GF-D8 (cell line): ENCODE measurements at places on chromosomes 7 and 10.

DNA sequence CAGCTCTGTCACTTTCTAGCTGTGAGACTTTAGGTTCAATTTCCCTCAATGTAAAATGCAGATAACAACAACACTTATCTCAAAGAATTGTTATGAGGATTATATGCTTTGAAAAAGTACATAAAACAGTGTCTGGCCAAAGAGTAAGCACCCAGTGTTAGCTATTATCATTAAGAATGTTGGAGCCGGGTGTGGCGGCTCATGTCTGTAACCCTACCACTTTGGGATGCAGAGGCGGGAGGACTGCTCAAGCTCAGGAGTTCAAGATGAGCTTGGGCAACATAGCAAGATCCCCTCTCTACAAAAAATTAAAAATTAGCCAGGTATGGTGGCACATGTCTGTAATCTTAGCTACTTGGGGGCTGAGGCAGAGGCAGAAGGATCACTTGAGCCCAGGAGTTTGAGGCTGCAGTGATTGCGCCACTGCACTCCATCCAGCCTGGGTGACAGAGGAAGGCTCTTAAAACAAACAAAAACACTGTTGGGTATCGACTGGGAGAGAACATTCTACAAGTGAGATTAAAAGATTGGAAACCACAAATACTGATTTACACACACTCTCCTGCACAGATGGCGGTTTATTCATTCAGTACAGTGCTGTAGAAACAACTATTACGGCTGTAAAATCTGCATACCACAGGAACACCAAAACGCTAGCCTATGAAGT is 107.3 kb downstream of the PROSER2 start:
- no peak for DNase-seq

DNA sequence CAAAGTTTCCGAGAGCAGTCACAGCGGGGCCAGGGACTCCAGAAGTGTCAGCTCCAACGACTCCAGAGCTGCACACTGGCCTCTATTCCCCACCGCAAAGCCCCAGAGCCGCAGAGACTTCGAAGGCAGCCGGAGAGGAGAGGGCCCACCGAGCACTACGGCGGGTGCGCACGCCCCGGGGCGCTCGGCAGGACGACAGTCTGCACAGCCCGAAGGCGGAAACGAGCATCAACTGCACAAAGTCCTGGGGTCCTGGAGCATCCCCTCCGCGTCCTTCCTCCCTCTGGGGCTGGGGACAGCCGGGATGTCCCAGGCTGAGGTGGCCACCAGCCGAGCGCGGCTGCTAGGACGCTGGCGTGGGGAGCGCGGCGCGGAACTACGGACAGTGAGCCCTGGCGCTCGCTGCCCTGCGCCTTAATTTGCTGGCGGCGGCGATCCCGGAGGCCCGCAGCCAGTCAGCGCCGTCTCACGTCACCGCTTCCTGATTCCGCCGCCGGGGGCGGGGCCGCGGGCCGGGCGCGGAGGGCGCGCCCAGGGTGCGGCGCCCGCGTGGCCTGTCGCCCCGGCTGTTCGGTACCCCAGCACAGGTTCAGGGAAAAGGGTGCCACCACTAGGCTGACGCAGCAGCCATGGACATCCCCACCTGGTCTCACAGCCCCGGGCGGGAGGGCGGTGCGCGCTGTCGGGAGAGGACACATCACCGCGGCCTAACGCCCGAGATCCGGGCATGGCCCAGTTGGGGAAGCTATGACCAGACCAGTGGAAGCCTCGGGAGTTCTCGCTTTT is at the start of gene TBX20:
Gene TBX20 (minus strand): TSS at position 391 of the 786 bp plus-strand sequence. CDS start 480 bp downstream, outside the sequence.
- DNase-seq, result no peak

GRCh38 chr7:125195156-125195555 is 265.5 kb upstream of the POT1 start:
- DNase-seq, result no peak

DNA sequence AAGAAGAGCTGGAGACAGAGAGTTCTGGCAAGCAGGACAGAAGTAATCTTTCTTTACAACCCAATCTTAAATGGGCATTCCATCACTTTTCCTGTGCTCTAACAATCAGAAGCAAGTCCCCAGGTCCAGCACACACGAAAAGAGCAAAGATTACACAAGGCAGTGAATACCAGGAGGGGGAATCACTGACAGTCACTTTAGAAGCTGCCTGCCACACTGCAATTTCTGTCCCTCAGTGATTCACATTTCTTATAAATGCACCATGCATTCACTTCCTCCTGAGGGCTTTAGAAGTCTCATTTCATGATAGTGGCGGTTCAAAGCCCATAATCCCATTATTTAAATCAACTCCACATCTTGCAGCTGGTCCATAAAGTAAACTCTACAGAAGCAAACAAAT is 362.5 kb downstream of the POM121L12 start:
- no peak for DNase-seq

- no peak for DNase-seq
Observed at GRCh38 chr7:30879139-30880124, 32.2 kb upstream of the AQP1 start.

GRCh38 chr7:39733881-39734632 is 110.7 kb downstream of the RALA start:
- DNase-seq, result peak; percentile 28

GRCh38 chr7:127411176-127411575 is 18.7 kb upstream of the ZNF800 start:
- no peak for DNase-seq

DNA sequence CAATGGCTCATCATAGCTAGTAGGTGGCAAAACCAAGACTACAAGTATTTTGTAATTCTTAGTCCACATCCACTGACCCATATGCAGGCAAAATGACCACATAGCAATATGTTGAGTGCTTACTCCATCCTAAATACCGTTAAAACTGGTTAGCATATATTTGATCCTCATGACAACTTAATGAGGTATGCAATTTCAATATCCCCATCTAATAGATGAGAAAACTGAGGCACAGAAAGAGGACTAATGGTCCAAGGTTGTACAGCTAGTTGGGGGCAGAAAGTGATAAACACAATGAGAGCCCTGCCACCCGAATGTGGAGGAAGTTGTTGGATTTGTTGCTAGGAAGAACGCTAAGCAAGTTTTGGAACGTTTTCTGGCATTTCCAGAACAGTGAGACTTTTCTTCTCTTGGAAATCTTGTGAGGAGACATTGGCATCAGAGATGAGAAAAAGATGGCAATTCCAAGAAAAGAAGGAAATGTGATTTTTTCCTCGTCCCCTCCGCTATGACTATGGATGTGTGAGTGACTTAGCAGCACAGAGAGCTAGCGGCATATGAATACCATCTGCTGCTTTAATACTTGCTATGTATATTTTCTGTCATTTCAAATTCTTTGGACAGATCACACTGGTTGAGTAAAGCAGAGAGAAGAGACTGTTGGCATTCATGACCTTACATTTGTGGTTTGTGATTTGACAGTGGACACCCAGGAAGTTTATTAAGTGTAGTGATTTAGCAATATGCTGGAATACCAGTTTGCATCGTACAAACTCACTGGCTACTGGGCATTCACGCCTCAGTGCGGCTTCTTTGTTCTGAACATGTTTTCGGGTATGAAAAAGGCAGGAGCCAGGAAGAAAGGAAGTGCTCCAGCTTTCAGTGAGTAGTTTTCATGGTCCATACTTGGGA is 51.5 kb downstream of the NRCAM start:
- DNase-seq, result no peak

DNA sequence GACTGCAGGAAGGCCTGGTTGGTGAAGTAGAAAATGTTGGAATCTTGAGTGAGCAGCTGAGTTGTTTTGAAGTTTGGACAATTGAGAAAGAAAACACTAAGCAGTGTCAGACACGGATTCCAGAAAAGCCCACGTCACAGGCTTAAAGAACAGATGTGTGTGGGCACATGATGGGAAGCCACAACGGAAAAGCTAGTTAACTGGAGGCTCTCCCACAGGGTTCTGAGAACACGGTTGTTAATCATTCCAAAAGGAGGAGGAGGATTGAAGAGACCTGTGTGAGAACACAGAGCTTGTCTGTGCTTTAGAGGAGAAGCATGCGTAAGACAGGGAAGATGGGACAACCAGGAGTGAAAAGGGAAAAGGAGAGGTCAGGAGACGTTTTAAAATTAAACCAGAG is 42.6 kb downstream of the SHH start:
- DNase-seq, result peak; percentile 36

GRCh38 chr7:6709808-6710207 is 3.1 kb upstream of the ZNF12 start:
- DNase-seq, result no peak

DNA sequence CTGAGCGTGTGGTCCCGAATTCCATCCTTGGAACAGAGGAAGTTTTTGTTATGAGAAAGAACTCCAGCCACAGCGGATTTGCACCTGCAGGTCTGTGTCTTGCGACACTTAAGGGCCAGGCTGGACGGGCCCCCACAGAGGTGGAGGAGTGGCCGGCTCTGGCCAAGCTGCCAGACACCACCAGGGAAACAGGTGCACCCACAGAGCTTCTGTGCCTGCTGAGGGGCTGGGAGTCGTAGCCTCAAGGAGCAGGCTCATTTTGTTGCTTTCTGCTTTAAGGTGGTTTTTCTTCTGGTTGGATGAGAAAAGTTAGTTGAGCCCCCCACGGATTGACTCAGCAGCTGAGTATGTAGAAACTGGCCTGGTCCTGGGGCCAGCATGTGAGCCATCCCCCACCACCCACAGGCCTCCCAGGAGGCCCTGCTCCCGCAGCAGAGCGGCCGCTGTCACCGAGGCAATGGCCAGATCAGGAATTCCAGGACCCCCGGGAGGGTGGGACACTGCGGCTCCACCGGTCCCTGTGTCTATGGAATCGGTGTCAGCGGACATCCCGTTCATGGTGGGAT is 41.9 kb downstream of the NKX6-2 start:
- no peak for DNase-seq

- no peak for DNase-seq
Observed at GRCh38 chr7:134935701-134936100, 50.6 kb upstream of the AGBL3 start.

GRCh38 chr7:39406467-39406866 is 159.7 kb upstream of the YAE1 start:
- DNase-seq, result no peak

- no peak for DNase-seq
Observed at GRCh38 chr7:96527133-96527827, 182.4 kb downstream of the SEM1 start.
